ENCODE measurements at places on chromosomes 5 and 9.
A peak's percentile ranks its signal among the peaks of the same experiment; 100 is the strongest.

- peak; percentile 49 for DNase-seq
Measured at GRCh38 chr5:98774192-98775033, 950 bp downstream of the RGMB start.

GRCh38 chr9:35757226-35757891 lies 3.3 kb upstream of the MSMP start:
- DNase-seq = no peak

GRCh38 chr9:77469515-77470231 lies 178.4 kb downstream of the GNA14 start:
- DNase-seq = peak; percentile 28

GRCh38 chr5:74875994-74876791 lies 10.0 kb upstream of the FAM169A start:
- no peak for DNase-seq

- no peak for DNase-seq
Measured at GRCh38 chr9:27645161-27645840, 72.0 kb upstream of the C9orf72 start.

DNA sequence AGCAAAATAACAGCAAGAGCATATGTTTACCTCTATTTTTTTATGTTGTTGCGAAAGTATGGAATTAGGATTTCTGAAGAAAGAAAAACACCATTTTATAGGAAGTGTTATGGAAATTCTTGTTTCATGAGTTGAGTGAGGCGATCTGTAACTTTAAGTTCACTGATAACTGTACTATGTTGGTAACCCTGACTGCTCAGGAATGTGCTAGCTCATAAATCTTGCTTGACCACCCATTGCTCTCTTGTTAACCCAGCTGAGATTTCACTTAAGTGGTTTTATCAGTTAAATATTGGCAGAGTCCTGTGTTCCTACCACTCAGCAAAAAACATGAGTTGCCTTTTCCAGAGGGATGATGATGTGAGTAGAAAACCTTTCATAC lies 91.1 kb upstream of the STARD4 start:
- DNase-seq = no peak

DNA sequence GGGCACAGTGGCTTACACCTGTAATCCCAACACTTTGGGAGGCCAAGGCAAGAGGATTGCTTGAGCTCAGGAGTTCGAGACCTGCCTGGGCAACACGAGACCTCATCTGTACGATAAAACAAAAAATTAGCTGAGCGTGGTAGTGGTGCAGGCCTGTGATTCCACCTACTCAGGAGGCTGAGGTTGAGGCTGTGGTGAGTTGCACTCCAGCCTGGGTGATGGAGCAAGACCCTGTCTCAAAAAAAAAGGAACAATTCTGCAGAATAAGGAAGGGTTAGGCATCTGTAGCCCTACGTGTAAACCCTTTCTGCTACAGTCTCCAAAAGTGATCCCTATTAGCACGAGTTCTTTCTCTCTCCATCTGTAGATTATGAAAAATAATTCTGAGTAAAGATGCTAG lies 19.9 kb downstream of the CDC26 start:
- DNase-seq = no peak

DNA sequence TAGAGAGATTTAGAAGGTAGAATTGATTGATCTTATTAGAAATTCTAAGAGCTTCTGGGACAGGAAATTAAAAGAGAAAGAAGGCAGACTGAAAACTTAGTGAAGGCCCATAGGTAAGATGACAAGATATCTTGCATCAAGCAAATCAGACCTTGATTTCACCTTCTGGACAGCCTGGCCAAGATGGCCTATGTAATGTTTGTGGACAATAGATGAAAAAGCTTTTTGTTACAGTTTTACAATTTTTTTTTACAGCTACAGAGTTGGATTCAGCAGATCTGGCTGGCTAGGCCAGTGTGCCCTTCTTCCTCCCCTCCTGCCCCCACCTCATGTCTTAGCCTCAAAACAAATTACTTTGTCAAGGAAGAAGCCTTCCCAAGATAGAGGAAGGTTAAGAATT lies 21.6 kb upstream of the HEMGN start:
- no peak for DNase-seq

DNA sequence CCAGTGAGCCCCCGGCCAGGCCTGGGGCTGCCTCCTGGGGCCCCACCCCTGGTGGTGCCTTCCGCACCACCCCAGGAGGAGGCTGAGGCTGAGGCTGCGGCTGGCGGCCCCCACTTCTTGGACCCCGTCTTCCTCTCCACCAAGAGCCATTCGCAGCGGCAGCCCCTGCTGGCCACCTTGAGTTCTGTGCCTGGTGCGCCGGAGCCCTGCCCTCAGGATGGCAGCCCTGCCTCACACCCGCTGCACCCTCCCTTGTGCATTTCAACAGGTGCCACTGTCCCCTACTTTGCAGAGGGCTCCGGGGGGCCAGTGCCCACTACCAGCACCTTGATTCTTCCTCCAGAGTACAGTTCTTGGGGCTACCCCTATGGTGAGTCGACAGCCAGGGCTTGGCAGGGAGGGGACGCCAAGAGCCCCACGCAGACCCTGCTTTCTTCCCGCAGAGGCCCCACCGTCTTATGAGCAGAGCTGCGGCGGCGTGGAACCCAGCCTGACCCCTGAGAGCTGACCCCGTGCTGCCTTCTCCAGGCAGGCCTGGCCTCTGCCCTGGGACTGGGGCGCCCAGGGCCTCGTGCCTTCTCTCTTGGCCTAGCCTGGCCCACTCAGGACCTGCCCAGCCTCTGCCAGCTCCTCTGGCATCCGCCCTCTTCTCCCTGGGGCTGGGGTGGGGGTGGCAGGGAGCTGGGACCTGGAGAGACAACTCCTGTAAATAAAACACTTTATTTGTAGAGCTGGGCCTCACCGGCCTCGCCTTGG lies 4.0 kb upstream of the EHMT1 start:
- no peak for DNase-seq
